Astrocyte of the spinal cord (primary cell): ENCODE measurements at places on chromosomes 2 and 18.

DNA sequence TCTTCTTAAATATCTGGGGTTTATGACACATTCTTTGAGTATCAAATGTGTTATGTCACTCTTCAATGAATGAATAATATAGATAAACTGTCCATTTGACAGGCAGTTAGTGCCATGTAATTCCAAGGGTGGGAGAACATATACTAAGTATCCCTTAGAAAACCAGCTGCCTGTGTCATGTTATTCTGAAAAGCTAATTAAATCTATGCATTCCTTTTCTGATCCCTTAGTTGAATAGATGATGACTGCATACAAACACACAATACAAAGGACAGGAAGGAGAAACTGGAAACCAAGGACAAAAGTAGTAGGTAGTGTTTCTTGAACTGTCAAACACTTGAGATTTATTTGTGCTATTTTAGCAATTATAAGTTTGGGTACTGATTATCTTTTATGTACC is 8.3 kb downstream of the ARHGAP28 start:
- DNase-seq = no peak

- DNase-seq = no peak
These were observed 396.9 kb downstream of the DLGAP1 start for GRCh38 chr18:4058179-4058578.

- DNase-seq = no peak
These were observed 369.3 kb downstream of the CMPK2 start for GRCh38 chr2:6496376-6496775.

GRCh38 chr18:58195278-58195765 is 151.3 kb downstream of the NEDD4L start:
- no peak for DNase-seq

- peak; percentile 45 for DNase-seq
These were observed 79.4 kb downstream of the TMEM182 start for GRCh38 chr2:102841107-102841840.

- peak; percentile 30 for DNase-seq
These were observed 149.4 kb upstream of the DNMT3A start for GRCh38 chr2:25491003-25491696.

DNA sequence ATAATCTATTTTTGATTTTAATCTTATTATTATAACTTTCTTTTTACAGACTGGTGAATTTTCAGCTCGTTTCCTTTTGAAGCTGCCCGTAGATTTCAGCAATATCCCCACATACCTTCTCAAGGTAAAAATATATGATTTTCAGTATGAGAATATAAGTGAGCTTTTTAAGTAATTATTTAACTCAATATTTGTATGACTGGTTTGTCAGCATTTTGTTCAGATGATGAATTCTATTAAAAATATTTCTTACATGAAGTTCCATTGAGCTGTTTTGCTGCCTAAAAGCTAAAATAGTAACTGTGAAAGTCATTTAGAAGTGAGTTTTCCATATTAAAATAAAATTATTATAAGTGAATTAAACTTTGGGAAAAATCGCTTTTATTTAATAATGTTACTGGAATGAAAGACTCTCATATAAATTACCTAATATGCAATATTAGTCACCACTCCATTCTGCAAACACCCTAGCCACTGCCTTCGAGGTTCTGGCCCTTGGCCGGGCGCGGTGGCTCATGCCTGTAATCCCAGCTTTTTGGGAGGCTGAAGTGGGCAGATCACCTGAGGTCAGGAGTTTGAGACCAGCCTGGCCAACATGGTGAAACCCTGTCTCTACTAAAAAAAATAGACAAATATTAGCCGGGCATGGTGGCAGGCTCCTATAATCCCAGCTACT is 155.3 kb downstream of the BABAM2 start:
- DNase-seq = no peak
